Stimulated activated CD4-positive, alpha-beta T cell treated with anti-CD3 and anti-CD28 coated beads, Interleukin-2, amount 100 ng/mL, for 24 hours (primary cell): ENCODE measurements at places on chromosomes 6 and 20.
A peak's percentile ranks its signal among the peaks of the same experiment; 100 is the strongest.

DNA sequence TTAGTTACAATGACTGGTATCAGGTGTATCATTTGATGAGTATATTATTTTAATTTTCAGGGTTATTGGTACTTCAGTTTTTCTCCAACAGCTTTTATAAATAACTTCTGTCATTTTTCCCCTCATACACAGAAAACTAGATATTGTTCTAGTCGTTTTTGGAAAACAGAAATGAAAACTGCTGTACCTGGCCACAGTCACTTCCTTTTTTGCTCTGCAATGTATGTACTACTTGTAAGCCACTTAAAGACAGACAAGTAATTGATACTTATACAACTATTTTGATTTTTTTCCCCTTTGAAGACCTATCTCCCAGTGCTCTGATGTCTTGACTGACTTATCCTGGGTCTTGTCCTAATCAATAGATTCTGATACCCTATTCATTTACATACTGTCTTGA is 218.6 kb upstream of the RUNX2 start:
- DNase-seq: no peak

GRCh38 chr6:41644297-41644879 is 6.1 kb downstream of the MDFI start:
- DNase-seq: no peak

DNA sequence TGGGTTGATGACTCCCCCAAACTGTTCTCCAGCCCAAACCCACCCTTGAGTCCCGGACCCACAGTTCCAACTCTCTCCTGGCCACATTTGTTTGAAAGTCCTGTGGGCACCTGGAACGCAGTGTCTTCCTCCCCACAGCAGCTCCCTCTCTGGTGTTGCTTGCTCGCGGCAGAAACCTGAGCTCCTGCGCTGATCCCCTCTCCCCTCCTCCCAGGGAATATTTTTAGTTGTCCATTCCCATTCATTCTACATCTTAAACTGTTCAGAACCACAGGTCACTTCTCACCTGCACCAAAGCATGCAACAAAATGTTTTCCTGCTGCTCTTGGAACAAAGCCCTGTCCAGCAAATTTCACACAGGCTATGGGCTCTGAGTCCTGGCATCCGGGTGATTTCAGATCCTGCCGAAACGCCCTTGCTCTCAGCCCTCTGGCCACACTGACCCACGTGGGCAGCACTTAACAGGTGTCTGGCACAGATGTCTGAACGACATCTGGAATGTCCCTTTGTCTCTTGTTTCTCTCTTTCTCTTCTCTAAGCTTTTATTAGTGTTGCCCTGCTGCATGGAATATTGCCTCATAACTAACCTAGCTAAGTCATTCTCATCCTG is 27.0 kb upstream of the PMEPA1 start:
- DNase-seq: no peak

- DNase-seq: no peak
These were observed 1.6 kb downstream of the PSMB9 start for GRCh38 chr6:32855467-32856174.

- no peak for DNase-seq
These were observed 351.2 kb downstream of the CD83 start for GRCh38 chr6:14468647-14469321.

GRCh38 chr6:161074496-161075121 is 83.0 kb downstream of the MAP3K4 start:
- no peak for DNase-seq

DNA sequence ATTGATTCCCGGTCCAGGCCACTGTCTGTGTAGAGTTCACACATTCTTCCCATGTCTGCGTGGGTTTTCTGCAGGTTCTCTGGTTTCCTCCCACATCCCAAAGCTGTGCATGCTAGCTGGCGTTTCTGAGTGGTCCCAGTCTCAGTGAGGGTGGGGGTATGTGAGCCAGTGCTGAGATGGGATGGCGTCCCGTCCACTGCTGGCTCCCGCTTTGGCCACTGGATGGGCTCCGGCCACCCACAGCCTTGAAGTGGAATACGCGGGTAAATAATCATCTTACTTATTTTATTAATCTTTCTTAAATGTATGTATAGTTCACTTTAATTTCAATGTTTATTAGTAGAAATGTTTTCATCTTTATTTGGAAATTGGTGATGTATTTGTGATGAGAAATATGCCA is 343.5 kb upstream of the MANEA start:
- DNase-seq: no peak

- DNase-seq: no peak
These were observed 12.7 kb downstream of the FAM110A start for GRCh38 chr20:845941-846893.

DNA sequence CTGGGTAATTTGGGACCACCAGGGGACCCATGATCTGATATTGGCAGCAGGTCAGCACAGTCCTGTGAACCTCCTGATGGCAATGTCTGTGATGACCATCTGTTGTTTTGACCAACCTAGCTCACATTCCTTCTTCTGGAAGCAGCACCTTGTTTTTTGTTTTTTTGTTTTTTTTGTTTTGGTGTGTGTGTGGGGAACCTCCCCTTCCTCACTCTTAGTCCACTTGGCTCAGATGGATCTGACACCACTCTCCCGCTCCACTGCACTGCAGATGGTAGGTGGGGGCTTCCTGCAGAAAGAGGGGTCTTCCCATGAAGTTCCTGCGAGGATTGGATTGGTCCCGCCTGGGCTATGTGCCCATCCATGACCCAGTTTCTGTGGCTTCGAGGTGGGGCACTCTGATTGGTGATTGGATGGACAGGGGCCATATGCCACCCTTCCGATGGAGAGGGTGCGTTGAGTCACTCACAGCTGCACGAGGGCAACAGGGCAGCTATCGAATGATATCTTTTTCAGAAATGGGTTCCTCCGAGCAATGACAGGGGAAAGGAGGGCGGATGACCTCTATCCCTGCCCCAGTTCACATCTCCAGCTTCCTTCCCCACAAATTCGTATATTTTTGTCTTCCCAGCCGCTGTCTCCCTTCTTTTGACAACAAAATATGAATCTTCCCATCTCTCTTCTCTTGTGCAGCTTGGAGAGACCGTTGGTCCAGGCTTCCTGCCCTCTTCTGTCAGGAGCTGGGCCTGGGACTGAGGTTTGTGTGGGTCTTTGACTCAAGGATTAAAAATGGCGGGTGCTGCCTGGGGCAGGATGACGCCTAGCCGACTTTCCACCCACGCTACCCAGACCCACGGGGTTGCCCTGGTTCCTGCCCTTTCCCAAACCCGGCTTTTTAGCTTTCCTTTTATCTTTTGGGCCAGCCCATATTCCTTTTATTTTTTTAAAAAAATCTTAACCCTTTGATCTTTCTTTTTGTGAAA is 132.1 kb upstream of the KCNG1 start:
- no peak for DNase-seq

DNA sequence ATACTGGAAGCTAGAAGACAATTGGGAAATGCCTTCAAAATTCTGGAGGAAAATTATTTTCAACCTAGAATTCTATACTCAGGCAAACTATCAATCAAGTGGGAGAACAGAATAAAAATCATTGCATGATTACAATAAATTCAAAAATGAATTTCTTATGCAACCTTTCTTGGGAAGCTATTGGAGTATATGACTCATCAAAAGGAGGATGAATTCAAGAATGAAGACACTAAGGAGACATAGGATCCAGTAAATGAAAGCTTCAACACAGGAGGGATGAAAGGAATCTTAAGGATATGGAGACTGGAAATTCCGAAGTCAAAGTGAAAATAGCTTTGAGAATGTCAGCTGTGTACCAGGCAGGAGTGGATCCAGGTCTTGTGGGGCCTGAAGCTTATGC is 12.6 kb upstream of the UBR2 start:
- no peak for DNase-seq

GRCh38 chr6:129105793-129106192 is 222.9 kb downstream of the LAMA2 start:
- no peak for DNase-seq

- DNase-seq: no peak
These were observed 468.1 kb downstream of the CD83 start for GRCh38 chr6:14585689-14586088.

GRCh38 chr20:62051144-62051543 is 14.5 kb downstream of the TAF4 start:
- no peak for DNase-seq

- DNase-seq: no peak
These were observed 80.5 kb downstream of the SASH1 start for GRCh38 chr6:148423133-148423532.

GRCh38 chr6:166578536-166579236 is 7.8 kb downstream of the RAMACL start:
- no peak for DNase-seq

DNA sequence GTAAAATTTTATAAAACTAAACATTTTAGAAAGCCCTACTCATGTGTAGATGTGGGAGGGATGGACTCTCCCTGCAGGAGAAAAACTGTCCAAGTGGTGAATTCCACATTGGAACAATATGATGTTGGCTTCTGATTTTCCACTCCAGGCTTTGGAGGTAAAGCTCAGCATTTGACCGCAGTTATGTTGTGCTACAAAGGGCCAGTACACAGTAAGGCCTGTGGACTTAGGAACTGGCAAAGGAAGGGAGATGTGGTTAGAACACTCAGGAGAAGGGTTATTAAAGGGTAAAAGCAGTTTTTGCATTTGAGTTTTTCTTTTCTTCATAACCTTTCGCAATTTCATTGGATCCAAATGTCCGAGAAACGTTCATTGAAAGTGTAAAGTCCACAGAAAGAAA is 150.3 kb upstream of the SASH1 start:
- no peak for DNase-seq

DNA sequence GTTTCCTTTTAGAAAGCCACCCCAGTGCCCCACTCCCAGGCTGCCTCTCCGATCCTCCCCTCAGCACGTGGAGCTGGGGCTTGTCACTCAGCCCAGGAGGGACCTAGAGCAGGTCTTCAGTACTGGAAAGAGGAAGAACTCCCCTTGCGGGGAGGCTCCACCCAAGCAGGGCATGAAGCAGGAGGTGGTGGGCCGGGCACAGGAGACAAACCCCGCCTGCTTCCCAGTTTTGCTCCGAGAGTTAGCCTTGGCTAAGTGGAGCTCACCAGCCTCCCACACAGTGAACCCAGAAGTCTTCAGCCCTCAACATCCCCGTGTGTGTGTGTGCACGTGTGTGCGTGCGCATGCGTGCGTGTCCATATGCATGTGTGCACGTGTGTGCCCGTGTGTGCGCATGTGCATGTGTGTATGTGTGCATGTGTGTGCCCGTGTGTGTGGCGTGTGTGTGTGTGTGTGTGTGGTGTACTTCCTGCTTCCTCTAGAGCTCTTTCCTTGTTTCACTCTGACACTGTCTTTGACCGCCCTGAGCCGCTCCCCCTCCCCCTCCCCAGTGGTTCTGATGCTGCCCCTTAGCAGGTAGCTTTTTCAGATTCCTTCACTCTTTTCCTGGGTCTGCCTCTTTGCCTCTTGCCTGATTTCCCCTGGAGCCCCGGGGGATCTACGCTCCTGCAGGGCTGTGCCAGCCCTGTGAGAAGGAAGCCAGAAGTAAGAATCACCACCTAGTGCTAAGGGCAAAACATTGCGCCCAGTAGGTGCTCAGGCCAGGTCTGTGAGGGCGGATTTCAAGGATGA is 239.8 kb downstream of the CDC5L start:
- no peak for DNase-seq

DNA sequence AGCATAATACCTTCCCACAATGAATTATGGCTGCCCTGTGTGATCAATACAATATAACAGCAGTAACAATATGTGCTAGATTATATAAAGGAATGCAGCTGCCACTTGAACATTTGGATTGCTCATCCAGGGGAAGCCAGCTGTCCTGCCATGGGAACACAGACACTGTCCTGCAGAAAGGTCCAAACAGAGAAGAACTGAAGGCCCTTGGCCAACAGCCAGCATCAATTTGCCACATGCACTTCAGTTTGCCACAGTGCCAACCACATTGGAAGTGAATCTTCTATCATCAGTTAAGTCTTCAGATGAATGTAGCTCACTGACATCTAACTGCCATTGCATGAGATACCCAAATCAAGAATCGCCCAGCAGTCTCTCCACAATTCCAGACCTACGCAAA is 332.4 kb downstream of the PRKN start:
- DNase-seq: no peak

DNA sequence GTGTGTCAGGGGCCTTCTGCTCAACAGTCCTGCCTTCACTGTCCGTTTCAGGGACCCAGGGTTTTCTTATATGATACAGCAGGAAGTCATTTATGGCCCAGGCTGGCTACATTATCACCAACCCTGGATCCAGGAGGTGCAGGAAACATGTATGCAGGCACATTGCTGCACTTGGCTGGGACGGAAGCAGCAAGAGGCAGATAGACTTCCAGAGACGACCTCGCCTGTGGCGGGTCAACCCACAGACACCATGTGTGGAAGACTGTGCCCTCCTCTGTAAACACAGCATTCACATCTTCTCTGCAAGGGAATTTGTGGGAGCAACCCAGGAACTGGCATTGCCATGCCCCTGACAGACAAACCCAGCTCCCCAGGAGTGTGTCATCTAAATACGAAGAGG is 43.7 kb downstream of the TBC1D7 start:
- no peak for DNase-seq

DNA sequence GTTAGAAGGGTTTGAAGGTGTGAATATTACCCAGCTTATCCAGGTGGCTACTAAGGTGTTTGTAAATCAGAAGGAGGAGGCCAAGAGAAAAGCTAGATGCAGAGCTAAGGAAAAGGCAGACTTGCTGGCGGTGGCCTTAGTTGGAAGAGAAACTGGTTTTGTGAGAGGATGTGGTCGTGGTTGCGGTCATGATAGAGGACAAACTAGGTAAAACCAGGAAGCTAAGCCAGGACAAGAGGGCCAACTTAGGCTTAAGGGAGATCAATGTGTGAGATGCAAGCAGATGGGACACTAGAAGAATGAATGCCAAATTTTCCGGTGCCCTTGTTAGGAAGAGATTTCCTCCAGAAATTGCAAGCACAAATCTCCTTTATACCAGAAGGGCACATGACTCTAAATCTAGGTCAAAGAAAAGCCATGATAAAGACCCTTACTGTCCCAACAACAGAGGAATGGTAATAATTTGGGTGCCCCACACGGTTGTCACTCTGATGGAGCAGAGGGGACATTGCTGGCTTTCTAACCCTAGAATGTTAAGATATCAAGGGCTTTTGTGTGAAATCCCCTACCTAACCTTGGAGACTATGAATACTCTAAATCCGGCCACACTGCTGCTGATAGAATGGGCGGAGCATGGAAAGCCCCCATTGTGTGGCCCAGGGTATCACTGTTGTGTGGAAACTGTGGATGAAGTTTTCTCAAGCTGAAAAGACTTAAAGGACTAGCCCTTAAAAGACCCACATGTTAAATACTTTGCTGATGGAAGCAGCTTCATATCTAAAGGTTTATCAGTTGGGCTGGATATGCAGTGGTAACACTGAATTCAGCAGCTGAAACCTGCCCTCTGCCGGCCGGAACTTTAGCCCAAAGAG is 7.8 kb downstream of the IL22RA2 start:
- peak; percentile 18 for DNase-seq

DNA sequence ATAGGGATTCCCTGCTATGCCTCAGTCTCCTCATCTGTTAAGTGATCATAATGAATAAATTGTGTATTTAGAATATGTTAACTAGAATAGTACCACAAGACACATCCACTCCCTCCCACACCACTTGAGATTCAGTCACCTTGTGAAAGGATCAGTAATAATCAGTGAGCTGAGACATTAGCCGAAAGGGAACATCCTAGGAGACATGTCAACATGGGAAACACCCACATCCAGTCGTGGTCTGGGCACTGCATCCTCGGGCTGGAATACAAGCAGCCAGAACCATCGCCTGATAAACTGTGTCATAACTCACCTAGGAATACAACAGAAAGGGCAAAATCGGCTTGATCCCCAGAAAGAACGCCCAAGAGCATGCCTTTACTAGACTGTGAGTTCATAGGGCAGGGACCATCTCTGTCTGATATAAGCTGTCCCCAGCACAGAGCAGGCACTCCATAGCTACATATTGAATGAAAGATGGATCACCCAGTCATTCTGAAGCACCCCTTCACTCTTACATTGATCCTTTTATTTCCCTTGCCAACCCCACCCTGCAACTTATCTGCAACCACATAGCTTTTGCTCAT is 23.9 kb downstream of the RIPOR2 start:
- no peak for DNase-seq
